ENCODE measurements at places on chromosomes 3 and 15.

GRCh38 chr3:134381831-134382442 is 7.7 kb upstream of the AMOTL2 start:
- DNase-seq, result no peak

DNA sequence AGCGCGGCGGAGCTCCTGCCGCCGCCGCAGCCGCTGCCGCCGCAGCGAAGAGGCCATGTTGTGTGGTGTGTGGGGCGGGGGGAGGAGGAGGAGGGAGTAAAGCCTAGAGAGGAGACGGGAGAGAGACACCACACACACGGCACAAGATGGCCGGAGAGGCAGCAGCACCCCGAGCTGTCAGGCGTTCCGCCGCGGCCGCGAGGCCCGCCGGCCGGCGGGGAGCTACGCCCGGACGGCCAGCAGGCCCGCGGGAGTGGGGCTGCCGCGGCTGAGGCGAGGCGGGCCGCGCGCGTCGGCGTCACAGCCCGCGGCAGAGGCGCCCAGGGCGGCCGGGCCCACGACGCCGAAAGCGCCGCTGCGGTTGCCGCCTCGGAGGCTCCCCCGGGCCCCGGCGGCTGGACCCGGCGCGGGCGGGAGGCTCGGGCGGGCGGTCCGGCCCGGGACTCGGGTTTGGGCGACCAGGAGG is 17.4 kb upstream of the CHD2 start:
- DNase-seq, result no peak

GRCh38 chr3:120093911-120094775 is at the start of gene GSK3B:
Gene GSK3B (minus strand): TSS chr3:120094447. CDS start chr3:120093434, 1,013 bp downstream.
- DNase-seq, result peak; percentile 76

DNA sequence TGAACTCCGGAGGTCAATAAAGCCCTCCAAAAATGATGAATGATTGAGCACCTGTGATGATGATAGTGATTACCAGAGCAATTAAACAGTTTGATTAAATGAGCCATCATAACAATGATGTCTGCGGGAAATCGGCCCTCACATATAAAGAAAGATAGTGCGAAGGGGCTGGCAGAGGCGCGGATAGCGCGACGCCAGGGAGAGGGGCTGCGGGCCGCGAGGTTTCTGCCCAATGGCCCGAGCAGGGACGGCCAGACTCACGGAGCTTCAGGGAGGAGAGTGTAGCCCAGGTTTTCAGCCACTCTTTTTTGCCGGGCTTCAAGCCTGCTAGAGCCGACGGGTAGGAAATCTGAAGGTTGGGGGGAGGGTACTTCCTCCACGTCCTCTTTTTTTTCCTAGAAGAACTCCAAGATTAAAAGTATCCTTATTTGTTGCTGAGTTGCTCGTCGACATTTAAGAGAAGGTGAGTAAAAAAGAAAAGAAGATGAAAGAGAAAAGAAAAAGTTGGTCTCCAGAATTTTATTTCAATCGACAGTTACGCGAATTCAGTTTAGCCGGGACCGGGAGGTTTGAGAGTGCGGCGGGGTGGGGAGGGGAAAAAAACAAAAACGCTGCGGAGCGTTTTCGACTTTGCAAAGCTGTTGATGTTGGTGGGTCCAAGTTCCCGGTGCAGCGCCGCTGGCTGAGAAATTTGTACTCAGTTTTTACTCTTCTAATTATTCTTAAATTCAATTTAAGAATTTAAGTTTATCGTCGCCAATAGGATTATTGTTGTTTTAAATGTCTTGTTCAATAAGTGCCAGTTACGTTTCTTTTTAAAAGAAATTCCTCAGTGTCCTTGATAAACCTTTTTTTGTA is 2.2 kb upstream of the MEIS2 start:
- DNase-seq, result no peak

DNA sequence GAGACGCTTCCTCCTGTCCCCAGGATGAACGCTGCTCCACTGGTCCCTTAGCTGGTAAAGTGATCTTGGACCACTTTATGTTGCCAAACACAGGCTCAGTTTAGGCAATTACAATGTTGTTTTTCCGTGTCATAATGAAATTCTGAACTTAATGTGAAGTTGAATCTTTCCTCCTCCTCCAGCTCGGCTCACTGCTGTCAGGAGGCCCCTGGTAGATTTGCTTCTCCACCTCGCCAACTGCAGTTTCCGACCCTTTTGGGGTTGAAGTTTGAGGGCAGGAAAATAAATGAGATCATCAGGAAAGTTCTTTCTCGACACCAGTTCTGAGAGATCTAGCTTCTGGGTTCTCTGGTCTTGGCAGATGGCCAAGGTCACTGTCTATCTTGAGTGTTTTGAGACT is 27.8 kb downstream of the CFAP161 start:
- no peak for DNase-seq

DNA sequence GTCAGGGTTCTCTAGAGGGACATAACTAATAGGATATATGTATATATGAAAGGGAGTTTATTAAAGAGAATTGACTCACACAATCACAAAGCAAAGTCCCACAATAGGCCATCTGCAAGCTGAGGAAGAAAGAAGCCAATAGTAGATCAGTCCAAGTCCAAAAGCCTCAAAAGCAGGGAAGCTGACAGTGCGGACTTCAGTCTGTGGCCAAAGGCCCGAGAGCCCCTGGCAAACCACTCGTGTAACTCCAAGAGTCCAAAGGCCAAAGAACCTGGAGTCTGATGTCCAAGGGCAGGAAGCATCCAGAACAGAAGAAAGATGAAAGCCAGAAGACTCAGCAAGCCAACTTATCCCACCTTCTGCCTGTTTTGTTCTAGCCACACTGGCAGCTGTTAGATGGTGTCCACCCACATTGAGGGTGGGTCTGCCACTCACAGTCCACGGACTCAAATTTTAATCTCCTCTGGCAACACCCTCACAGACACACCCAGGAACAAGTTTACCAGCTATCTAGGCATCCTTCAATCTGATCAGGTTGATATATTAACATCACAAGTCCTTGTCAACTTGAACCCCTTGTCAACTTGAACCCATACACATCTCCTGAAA is 54.2 kb upstream of the ACAD9 start:
- DNase-seq, result no peak

DNA sequence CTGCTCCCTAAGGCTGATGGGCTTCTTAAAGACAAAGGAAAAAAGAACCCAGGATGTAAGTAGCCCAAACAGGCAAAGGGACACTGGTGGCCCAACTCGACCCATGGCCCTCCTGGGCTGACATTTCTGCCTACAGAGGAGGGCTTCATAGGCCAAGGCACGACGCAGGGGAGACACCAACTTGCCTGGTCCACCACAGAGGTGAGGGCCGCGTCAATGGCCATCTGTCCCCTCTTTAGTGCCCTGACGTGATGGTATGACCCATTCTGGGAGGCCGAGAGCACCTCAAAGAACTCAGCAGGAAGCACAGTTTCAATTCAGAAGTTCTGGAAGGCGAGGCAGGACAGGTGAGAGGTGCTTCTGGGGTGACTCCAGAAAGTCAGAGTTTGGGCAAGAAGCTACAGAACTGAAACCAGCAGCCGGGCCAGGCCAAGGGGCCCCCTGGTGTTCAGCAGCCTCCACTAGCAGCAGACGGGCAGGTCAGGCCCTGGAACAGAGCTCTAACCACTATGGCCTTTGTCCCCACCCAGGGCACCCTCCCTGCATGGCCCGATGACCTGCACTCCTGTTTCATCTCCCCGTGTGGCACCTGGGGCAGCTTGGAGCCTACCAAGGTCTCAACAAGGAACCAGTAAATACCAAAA is 45.1 kb downstream of the HMCES start:
- DNase-seq, result no peak

GRCh38 chr3:103195216-103195615 is 760.4 kb downstream of the ZPLD1 start:
- no peak for DNase-seq

- DNase-seq, result no peak
Measured at GRCh38 chr3:30245858-30246622, 360.4 kb upstream of the TGFBR2 start.

- no peak for DNase-seq
Measured at GRCh38 chr15:54681584-54681983, 515.2 kb downstream of the RSL24D1 start.

DNA sequence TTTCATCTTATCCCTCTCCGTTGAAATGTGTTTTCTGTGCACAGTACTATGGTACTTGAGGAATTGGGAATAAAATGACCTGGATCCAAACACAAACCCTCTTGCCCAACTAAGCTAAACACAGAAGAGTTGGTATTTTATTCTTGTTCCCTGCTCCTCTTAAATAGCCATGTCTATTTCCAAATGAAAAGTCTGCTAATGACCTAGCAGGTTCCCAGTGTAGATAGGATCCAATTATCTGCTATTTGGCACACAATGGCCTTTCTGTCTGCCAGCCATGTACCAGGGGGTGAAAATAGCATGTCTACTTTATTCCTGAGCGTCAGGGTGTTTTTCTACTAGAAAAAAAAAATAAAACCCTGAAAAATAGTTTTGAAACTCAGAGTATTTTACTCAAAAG is 657.0 kb upstream of the NAALADL2 start:
- DNase-seq, result no peak

DNA sequence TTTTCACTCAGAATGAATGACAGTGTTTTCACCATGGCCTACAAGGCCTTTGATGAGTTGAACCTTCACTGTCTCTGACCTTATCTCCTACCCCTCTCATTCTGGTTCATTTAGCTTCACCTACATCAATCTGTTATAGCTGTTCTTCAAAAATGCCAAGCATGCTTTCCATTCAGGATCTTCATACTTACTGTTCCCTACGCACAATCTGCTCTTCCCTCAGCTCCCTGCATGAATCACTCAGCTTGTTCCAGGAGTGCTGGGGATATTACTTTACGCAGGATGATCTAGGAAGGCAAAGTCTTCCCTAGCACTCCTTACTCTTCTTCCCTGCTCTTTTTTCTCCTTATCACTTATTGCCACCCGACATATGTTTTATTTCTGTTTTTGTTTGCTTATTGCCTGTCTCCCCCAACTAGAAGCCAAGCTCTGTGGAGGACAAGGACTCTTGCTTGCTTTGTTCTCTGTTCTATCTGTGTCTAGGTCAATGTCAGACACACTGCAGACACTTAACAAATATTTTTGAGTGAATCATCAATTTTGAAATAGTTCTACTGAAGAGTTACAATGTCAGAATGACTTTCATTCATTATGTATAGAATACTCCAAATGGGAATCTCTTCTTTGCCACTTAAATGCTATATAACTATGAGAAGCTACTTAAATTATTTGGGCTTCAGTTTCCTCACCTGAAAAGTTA is 238.3 kb upstream of the FEZF2 start:
- no peak for DNase-seq

GRCh38 chr3:42497009-42497731 is 5.3 kb upstream of the VIPR1 start:
- no peak for DNase-seq

DNA sequence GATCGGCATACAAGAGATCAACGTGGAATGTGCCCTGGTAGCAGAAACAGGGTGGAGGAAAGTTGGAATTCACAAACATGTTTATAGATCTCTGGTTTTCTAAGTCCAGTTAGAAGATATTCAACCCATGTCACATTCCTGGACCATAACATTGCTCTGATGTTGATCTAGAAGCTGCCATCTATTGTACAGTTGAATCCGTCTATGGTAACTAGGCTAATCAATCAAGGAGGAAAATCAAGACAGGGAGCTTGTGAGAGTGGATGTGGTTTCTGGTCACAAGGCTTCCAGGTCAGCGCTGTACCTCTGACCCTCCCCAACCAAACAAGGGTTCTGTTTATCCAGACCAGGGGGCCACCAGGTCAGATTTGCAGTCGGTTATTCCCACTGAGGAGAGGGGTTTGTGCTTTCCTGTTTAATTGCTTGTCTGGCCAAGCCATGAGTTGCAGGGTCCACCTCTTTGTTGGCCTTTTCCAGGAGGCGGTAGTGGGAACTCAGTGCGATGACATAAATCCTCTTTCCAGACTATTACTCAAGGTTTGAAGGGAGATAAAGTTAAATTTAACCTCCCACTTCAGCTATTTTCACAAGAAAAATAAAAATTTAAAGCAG is 130.3 kb downstream of the SLCO3A1 start:
- no peak for DNase-seq

DNA sequence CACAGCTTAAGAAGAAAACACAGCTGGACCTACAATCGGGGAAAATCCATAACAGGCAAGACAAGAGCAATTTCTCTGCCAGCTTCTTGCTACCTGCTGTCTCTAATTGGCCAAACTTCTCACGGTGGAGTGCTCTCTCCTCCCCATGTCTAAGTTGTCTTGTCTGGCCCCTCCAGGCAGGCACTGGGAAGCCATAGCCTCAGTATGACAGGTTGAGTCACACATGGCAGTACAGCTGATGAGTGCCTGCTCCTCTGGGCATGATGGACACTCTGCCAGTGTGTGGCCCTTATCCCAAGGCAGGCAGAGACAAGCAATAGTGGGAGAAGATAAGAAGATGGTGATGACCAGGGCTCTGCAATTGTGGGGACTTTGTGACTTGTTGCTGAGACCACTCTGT is 551.8 kb downstream of the DIPK2A start:
- DNase-seq, result no peak

DNA sequence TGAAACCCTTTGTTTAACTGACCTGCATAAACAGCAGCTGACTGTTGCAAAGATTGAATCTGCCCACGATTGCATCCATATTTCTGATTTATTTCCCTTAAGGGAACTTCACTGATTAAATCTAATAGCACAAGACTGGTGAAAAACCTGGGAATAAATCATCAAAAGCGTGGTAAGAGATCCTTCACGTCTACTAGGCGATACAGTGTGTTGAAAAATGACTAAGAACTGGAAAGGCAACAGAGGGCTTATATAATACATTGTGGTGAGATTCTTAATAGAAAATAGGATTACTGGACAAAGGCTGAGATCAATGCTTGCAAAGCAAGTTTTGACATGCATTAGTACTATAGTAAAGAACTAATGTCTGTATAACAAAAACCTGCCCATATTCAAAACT is 49.0 kb downstream of the POLQ start:
- DNase-seq, result no peak

DNA sequence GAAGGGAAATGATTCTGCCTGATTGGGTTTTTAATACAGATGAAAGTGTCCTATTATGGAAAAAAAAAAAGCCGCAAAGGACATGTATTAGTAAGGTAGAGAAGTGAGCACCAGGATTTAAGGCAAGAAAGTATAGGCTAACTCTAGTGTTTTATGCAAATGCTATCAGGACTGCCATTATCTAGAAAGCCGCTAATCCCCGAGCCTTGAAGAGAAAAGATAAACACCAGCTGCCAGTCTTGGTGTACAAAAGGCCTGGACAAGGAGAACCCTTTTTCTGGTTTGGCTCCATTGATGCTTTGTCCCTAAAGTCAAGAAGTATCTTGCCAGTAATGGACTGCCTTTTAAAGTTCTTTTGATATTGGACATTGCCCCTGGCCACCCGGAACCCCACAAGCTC is 8.6 kb upstream of the TRIM59 start:
- no peak for DNase-seq

DNA sequence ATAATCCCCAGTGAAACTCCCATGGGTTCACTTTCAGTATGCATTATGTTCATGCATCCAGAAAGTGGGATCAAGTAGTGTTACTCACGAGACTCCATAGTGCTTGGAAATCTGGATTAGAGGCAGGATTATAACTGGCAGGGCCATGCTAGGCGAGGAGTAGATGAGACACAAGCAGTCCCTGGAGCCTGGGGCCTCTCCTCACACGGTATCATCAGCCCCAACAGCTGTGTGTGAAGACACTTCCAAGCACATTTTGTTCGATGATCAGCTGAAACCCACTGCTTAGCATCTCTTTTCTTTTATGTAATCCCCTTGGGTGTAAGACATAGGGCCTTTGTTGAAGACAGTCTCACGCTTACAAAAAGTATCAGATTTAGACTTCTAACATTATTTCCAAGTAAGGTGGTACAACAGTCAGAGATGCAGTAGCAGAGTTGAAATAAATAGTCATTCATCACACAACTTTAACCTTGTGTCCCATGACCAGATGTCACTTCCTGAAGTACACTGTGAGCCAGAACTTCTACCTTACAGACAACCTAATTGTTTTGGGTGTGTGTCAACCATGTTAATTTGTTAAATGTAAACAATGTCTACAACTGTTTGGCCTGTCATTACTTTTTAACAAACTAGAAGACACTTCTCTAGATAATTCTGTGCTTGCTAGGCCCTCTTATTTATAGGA is 116.9 kb downstream of the GADL1 start:
- no peak for DNase-seq
